Stimulated activated CD4-positive, alpha-beta T cell treated with anti-CD3 and anti-CD28 coated beads, Interleukin-2, amount 100 ng/mL, for 24 hours (primary cell): ENCODE measurements at places on chromosomes 2 and 18.
A peak's percentile ranks its signal among the peaks of the same experiment; 100 is the strongest.

- DNase-seq = no peak
Measured at GRCh38 chr18:9756933-9757470, 48.9 kb downstream of the RAB31 start.

GRCh38 chr18:63818212-63818611, 43.0 kb downstream of the SERPINB7 start:
- DNase-seq = no peak

DNA sequence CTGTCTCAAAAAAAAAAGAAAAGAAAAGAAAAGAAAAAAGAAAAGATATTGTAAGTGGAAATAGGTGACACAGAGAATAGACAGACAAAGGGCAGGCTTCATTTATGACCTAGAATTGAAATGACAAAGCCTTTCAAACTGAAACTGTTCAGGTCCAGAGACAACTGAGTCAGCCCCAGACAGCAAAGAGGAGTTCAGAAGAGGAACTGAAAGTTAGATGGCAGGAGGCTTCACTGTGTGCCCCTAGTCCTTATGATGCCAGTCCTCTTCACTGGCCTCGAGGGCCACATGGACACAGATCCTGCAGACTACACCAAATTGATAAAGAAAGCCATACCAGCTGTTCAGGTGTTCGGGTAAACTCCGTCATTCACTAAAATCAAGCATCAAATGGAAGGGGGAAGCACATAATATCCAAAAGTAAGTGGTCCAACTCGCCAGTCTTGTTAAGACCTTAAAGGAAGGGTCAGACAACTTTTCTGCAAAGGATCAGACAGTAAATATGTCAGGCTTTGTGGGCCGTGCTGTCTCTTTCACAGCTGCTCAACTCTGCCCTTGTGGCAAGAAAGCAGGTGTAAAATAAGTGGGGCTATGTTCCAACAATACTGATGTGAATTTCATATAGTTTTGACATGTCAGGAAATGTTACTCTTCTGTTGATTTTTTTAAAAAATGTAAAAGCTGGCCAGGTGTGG, 231.9 kb upstream of the MGAT5 start:
- no peak for DNase-seq

- DNase-seq = no peak
Measured at GRCh38 chr2:239806276-239806675, 218.9 kb downstream of the NDUFA10 start.

GRCh38 chr2:216478151-216478550, 20.5 kb upstream of the RPL37A start:
- no peak for DNase-seq

DNA sequence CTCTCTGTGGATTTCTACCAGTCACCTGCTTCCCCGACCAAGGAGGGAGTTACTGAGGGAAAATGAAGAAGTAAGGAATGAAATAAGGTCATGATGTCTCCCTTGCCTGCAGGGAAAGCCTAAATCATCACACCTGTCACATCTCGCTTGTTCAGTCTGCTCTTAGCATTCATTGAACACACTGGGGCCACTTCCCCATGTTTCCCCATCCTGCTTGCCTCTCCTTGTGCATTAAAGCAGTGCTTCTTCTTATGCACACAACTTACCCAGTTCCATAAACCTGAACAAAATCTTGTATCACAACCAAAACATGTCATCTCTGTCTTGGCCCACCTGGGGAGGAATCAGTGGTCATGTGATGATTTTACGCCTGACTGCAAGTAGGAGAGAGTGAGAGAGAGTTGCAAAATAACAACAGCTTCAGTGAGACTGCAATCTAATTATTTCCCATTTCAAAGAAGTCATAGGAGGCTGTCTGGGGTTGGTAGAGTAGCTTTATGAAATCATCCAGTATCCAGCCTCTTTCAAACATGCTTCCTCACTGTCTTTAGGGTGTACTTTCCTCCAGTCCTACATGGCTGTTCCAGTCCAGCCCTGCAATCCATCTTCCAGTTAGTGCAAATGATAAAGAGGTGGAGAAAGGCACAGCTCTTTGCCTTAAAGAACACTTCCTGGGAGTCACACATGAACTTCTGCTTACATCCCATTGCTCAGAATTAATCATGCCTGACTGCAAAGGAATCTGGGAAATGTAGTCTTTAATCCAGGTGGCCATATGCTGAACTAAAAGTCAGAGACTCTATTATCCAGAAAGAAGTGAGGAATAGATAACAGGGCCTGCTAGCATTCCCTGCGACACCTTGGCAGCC, 220.1 kb downstream of the HAUS1 start:
- DNase-seq = no peak

GRCh38 chr18:13890761-13891361, 24.5 kb downstream of the MC2R start:
- no peak for DNase-seq

- DNase-seq = no peak
Measured at GRCh38 chr2:207088839-207089238, 76.9 kb downstream of the KLF7 start.

DNA sequence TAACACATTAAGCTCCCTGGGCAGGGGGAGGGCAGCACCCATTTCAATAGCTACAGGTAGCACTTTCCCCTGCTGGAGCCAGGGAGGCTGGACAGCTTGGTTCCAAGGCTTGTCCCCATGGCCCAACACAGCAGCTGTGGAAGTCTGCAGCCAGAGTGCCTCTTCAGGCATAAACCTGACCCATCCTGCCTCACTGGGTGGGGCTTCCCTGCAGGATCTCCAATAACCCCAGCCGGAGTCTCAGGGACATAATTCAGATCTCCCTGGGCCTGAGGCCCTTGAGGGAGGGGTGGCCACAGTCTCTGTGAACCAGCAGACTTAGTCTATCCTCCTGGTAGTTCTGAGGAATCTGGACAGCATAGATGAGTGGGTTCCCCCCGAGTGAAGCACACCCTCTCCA, 1001.9 kb upstream of the CHAC2 start:
- DNase-seq = no peak

GRCh38 chr2:217165547-217165946, 305.7 kb upstream of the TNP1 start:
- no peak for DNase-seq

DNA sequence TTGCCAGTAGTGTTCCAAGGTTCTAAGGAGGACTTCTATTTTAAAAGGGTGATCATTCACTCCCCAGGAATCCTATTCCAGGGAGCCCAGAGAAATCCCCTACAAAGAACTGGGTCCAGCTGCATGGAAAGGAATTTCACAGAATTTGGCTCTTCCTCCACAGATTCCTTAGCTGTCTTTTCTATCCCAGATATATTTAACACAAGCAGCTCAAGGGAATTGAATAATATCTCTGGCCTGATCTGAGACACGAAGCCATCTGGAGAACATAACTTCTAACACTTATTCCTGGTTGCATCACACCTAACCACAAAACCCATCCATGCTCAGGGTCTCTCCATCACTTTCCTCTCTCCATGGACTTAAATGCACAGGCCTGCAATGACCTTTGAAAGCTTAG, 306.7 kb upstream of the ACVR2A start:
- no peak for DNase-seq

DNA sequence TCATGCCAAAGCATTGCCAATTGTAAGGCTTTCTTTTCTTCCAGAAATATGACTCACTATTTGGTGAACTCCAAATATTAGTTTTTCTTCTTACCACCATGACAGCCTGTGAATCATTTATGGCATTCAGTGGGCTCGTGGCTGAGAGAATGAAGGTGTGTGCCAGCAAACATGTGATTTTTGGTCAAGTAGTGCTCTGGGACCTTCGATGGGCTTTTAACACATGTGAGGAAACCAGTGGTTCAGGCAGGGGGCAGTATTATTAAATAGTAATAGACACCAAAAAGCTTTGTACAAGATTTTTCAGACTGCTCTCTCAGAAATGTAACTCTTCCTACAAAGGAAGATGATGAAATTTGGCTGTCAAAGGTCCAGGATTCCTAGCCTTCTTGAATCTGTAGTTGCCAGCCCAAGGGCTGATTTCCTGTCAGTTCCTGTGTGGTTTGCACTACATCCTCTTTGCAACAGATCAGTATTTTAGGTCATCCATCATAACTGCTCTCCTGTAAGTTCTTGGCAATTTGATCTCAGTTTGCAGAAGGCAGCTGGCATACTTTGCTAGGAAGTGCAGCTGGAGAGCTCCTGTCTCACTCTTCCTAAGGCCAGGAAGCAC, 64.3 kb downstream of the BABAM2 start:
- DNase-seq = peak; percentile 42

DNA sequence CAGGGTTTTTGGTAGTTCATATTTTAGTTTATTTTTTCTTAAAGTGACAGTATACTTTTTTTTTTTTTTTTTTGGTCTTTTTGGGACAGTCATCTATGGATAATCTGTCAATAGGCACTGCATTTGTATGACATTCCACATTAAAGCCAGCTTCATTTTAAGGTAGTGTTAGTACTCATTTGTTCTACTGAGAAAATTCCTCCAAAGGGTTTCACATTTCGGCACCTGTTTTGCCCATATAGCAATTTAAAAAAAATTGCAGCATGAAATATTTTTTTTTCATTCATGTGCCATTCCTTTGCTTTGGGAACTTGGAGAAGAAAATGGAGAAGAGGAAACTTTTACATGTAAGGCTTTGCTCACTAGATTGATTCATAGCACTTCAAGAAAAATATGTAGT, 276.3 kb upstream of the TCF4 start:
- no peak for DNase-seq

DNA sequence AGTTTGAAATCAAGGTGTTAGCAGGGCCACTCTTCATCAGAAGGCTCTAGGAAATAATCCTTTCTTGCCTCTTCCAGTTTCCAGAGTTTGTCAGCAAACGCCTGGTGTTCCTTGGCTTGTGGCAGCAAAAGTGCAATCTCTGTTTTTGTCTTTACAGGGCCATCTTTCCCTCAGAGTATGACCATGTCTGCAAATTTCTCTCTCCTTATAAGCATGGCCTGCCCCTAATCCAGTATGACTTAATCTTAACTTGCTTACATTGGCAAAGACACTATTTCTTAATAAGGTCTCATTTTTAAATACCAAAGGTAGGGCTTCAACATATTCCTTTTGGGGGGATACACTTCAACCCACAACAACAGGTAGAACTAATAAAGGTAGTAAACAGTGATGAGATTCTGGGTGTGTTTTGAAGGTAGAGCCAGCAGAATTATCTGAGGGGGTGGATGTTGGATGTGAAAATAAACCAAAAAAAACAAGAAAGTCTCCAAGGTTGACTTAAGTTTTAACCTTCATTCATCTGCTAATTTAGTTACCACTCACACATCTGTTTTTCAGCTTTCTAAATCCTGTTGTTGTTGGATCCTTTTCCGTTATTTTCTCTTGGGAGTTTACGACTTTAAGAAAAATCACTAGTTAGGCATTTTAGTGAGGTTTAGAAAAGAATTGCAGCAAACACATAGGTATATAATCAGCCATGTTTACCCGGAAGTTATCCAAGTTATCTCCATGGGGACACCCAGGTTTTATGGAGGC, 234.4 kb upstream of the FIGN start:
- DNase-seq = no peak

GRCh38 chr2:47019961-47020681, 104.5 kb upstream of the MCFD2 start:
- no peak for DNase-seq

DNA sequence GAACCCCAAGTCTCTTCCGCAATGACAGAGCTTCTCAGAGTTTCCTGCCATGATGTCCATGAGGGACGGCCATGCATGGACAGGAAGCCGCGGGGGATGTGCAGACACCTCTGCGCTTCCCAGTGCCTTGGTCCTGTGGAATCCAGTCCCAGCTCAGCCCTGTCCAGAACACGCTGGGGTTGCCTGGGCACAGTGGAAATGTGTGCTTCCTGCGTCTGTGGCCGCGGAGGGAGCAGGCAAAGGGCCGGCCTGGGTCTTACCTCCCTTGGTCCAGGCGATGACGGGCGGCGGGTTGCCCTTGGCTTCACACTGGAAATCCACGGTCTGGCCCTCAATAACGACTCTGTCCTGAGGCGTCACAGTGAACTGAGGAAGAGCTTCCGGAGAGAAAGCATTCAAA, 79.6 kb downstream of the PXDN start:
- no peak for DNase-seq

DNA sequence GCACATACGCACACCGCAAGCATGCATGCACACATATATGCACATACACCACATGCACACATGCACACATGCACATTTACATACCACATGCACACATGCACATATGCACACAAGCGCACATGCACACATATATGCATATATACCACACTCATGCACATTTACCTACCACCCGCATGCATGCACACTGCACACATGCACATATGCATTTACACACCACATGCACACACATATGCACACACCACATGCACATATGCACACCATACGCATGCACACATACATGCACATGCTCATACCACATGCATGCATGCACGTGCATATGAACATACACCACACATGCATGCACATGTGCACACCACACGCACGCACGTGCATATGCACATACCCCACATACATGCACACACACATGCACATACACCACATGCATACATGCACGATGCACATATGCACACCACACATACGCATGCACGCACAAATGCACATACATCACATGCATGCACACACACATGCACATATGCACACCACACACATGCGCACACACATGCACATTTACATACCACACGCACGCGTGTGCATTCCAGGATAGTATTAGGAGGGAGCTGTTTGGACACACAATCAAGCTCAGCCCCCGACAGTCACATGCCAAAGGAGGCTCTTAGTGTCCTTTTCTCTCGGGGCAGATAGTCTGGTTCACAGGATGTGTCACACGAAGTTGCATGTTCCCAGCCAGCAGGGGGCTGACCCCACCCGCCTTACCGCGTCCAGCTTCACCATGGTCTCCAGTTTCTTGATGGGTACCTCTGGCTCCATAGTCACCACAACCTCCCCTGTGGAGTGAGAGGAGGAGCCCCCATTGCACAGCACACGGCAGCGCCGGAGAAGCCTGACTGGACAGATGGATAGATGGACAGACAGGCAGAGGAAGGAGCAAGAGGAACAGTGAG, 5.9 kb downstream of the OTOF start:
- DNase-seq = no peak

DNA sequence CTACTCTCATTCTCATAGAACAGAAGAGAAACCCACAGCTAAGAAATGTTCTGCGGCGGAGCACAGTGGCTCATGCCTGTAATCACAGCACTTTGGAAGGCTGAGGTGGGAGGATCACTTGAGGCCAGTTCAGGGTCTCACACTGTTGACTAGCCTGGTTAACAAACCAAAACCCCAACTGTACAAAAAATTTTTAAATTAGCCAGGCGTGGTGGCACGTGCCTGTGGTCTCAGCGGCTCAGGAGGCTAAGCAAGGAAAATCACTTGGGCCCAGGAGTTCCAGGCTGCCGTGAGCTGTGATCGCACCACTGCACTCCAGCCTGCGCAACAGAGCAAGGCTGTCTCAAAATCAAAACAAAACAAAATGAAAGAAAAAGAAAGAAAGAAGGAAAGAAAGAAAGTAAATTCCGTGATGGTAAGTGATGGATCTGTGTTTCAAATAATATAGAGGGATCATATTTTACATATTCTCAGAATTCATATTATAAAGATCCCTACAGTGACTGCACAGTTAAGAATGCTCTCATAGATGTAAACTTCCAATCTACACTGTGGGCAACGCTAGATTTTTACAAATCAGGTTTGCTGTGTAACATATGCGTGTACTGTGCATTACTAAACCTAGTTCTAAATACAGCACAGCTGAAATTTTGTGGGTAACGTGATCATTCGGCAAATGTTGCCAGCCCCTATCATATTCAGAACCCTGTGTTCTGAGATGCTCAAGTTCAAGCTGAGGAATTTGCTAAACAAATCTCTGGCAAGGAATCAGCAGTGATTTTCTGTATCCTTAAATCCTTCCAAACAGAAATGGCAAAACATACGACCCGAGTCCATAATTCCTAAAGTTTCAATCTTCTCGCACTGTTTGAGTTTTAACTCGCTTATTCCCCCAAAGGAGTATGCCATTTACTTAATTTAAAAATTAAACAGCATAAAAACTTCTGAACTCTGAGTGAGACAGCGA, 1.2 kb upstream of the RAB12 start:
- no peak for DNase-seq
